ENCODE measurements at places on chromosomes 11 and 22.

- no peak for DNase-seq
Measured at GRCh38 chr22:50674606-50675552, 2.3 kb downstream of the SHANK3 start.

- no peak for DNase-seq
Measured at GRCh38 chr11:11909727-11910126, 68.0 kb downstream of the USP47 start.

DNA sequence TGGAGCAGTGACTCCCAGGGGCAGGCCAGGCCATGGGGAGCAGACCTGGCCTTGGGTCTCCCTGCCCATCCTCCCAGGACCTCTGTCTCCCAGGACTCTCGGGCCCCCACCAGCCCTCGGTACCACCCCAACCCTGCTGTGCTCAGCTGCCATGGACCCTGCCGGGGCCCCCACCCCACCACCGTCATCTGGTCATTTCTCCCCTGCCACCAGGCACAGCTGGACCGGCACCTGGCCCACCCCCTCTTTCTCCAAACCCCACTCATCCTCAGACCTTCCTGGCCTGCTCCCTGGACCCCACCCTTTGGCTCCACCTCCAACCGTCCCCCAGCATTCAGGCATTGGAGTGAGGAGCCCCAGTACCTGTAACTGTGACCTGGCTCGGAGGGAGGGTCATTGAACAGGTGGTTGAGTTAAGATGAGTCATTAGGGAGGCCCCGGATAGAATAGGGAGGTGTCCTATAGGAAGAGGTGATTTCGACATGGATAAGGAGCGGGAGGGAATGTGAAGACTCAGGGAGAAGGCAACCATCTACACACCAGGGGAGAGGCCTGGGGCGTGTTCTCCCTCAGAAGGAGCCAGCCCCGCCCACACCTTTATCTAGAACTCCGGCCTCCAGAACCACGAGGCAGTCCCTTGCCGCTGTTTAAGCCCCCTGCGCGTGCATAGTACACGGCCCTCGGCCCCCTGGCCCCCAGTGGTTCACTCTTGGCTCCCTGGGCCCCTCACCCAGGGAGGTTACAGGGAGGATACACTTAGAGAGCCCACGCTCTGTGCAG lies 1395.9 kb downstream of the BRD1 start:
- DNase-seq, result no peak

- no peak for DNase-seq
Measured at GRCh38 chr11:122421702-122422101, 233.8 kb upstream of the UBASH3B start.

DNA sequence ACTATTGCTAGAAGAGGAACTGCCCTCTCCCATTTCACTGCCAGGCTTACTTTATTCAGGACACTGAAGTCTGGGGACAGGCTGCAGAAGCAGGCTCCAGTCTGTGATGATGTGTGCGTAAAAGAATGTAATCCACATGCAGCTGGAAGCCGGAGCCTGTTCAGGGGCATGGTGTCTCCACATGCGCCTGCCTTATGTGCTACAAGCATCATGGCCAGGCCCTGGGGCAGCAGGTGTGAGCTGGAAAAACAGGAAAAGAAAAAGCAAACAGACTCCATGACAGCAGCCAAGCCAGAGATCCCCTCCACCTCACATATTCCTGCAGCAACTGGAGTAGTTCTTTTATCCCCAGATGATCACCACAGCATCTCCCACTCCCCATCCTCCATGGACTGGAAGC lies 33.4 kb downstream of the ARFGAP2 start:
- DNase-seq, result no peak

GRCh38 chr22:39311592-39312400 lies 7.6 kb downstream of the RPL3 start:
- DNase-seq, result no peak

DNA sequence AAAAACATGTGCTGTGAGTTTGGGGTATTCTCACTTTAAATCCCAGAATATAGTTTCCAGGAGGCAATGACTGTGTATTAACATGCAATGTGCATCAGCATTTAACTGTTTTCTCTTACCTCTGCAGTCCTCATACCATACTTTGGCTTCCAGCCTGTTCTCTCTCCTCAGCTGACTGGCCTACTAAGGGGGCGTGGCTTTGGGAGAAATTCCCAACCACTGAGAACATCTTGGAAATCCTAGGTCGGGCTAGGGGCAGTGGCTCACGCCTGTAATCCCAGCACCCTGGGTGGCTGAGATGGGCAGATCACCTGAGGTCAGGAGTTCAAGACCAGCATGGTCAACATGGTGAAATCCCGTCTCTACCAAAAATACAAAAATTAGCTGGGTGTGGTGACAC lies 13.5 kb upstream of the ZC3H12C start:
- DNase-seq, result no peak

DNA sequence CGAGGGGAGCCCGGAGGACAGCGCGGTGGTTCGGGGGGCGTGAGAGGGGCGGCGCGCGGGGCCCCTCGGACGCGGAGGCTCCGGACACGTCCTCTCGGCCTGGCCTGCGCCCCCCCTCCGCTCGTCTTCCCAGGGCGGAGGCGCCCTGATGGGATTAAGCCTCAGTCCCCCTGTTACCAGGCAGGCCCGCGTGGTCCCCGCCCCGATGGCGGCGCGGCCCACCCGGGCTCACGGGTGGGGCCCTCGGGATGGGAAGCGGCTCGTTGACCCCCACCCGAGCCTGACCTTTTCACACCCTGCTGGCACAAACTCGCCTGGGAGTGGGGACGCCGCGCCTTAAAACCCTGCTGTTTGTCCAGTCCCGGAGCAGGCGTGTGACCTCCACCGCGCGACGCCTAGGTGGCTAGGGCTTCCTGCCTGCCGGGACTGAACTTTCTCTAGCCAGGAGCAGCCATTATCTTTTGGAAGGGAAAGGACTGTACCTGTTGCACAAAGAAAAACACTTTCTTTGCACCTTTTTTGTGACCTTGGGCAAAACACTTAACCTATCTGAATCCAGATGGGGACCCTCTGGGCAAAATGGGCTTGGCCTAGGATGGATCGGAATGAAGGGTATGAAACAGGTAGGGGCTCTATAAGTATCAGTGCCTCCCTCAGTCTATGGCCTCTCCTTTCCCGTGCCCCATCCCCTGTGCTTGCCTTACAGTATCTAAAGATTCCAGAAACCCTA lies 1.0 kb downstream of the KIAA1671 start:
- no peak for DNase-seq

GRCh38 chr11:114087025-114087424 lies 27.5 kb downstream of the ZBTB16 start:
- no peak for DNase-seq

GRCh38 chr11:34787895-34788294 lies 128.3 kb downstream of the APIP start:
- no peak for DNase-seq

DNA sequence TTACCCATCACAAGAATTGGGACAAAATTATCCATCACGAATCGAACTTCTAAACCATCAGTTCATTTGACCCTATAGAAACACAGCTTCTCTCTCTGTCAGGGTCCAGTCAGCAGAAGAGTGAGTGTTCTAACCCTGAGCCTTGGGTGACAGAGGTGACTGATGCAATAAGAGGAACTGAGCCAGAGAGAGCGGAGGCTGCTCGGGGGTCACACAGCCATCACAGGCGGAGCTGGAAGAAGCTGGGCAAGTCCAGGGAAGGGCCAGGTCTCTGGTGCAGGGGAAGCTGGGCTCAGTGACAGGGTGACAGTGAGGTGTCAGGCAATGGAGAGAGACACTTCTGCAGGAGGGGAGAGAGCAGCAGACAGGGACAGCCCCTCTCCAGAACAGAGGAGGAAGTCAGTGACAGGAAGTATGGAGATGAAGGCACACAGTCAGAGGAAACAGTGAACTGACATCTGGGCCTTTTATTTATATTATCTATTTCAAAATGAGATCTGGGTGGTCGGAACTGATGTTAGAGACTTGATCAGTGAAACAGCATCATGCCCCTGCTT lies 184.0 kb upstream of the TBCEL start:
- no peak for DNase-seq

- no peak for DNase-seq
Measured at GRCh38 chr11:35332524-35332923, 86.8 kb downstream of the SLC1A2 start.

- no peak for DNase-seq
Measured at GRCh38 chr11:123384116-123384515, 46.0 kb upstream of the GRAMD1B start.

DNA sequence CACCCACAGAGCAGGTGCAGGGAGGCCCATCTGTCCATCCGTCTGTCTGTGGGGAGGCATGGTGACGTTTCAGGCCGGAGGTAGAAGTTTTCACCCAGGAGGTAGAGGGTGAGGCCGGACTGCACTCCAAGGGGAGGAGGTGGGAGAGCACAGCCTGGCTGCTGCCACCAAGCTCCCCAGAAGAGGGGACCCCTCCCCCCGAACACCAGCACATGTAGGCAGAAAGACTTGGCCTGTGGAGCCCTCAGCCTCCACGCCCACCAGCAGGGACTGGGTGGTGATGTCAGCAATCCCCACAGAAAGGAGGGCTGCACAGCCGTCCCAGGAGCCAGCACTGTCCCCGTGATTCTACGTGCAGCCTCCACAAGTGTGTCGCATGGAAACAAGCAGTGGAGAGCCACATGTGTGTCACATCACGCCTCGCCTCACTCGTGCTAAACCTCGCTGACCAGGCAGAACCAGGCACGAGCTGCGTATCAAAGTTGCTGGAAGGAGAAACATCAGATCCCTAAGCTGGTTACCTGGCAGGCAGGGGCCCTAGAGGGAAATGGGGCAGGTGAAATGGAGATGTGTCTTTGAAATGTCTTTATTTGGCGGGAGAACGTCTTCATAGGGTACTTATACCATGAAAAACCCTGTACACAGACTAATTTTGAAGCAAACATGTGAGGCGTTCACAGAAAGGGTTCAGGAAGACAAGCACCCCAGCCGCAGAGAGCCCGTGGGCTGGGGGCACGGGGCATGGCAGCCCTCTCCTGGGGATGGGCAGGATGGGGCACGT lies 49.1 kb downstream of the CDKN1C start:
- DNase-seq, result no peak

GRCh38 chr11:58977470-58977869 lies 38.2 kb downstream of the GLYATL1 start:
- DNase-seq, result no peak

DNA sequence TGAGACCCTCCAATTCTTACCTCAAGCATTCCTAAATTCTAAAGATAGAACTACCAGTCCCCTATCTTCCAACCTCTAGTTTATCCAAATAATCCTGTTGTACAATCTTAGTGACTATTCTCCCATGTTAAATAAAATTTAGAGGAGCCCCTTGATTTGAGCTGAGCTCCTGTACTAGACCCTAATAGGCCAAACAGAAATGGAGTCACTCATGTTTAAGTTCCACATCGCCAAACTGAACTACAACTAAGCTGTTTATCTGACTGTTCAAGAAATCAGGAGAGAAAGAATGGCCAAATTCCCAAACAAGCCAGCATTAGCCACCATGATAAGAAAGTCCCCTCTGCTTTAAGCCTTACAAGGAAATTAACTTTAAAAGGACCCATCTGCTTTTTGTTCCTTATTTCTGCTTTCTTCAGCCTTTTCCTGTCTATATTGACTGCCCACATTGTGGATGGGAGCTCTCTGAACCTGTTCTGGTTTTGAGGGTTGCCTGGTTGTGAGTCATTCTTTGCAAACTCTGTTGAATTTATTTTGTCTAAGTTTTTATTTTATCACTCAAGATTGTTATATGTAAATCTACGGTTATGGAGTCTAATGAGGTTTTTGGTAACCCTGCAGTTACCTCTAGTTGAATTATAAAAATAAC lies 90.4 kb downstream of the TTC28 start:
- DNase-seq, result no peak

DNA sequence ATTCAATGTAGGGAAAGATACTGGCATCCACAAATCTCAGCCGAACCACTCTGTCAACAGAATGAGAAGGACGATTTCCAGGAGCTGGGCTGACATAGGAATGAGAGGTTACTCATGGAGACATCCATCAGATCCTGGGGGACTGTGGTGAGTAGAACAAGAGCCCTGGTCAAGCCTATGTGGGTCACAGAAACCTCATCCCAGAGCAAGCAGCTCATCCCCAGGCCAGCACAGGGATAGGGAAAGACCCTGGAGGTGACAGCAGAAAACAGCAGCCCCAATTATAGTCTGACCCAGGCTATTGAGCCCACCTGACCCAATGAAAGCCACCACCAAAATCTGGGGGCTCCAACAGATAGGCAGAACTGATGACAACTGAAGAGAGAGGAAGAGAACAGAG lies 128.0 kb upstream of the SERPIND1 start:
- no peak for DNase-seq

- no peak for DNase-seq
Measured at GRCh38 chr22:24752088-24752623, 22.4 kb downstream of the PIWIL3 start.

DNA sequence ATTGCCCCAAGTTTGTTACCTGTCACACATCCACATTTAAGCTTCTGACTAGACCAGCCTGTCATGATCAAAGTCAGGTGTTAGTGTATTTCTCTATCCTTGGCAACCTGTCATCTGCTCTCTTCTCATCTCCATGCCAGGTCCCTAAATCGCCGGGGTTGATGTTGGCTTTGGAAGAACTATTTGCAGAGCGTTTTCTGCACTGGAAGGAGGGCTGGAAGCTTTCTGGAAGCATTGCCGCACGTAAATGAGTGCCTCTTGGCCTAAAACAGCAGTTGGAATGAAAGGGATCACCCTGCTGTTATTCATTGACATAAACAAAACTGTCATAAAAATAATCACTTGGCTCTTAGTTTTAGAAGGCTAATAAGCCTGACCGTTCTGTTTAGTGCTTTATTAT lies 1.4 kb downstream of the TTC12 start:
- DNase-seq, result no peak

All from stimulated activated CD8-positive, alpha-beta memory T cell treated with anti-CD3 and anti-CD28 coated beads, Interleukin-7, amount 100 ng/mL, for 4 hours (primary cell).